Activated CD4-positive, alpha-beta T cell treated with anti-CD3 and anti-CD28 coated beads, Interleukin-10, Interleukin-2, amounts not matched to agents 100 ng/mL and 50 ng/mL, durations not matched to agents 16 hours and 8 hours (primary cell): ENCODE measurements at places on chromosomes 2 and 18.

DNA sequence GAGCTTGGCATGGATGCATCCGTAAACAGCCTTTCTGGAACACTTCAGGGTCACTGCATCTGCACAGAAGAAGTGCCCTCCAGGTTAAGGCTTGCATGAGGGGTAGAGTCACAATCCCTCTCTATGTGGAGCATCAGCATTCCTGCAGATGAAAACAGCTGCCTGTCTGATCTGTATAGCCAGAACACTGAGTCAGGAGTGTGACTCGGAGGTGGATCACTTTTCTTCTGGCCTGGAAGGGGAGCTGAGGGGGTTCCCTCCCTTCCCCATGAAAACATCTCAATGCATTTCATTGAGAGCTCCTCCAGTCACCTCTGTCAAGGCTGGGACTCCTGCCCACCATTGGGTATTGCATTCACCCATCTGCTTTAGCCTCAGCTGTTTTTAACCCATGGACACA lies 72.5 kb upstream of the SERPINE2 start:
- DNase-seq, result no peak

DNA sequence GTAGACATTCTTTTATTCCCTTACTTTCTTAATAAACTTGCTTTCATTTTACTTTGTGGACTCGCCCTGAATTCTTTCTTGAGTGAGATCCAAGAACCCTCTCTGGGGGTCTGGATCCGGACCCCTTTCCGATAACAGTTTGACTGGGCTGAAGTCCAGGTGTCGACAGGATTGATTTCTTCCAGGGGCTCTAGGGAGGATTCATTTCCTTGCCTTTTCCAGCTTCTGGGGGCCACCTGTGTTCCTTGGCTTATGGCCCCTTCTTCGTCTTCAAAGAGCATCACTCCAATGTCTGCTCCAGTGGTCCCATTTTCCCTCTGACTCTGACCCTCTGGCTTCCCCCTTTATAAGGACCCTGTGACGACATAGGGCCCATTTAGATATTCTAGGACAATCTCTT lies 67.5 kb downstream of the COPS8 start:
- DNase-seq, result no peak

DNA sequence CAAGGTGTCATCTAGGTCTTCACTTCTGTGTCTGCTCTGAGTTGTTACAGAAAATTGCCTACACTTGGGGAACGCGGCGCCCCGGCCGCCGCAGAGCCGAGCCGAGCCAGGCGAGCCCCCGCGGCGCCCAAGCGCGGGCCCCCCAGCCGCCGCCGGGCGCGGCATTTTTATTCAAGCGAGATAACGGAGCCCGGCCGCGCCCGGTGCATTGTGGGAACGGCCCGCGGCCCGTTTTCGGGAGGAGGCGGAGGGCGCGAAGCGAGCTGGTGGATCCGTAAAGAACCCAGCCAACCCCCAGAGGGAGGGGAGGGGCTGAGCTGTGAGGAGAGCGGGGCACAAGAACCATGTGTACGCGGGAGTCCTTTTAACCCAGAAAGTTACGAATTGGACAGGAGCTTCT lies 191.8 kb downstream of the FTCDNL1 start:
- DNase-seq, result peak; percentile 22

- DNase-seq, result no peak
Observed at GRCh38 chr2:233448220-233448559, 93.9 kb downstream of the DGKD start.

- no peak for DNase-seq
Observed at GRCh38 chr2:232534940-232535651, 4.4 kb upstream of the CHRNG start.

DNA sequence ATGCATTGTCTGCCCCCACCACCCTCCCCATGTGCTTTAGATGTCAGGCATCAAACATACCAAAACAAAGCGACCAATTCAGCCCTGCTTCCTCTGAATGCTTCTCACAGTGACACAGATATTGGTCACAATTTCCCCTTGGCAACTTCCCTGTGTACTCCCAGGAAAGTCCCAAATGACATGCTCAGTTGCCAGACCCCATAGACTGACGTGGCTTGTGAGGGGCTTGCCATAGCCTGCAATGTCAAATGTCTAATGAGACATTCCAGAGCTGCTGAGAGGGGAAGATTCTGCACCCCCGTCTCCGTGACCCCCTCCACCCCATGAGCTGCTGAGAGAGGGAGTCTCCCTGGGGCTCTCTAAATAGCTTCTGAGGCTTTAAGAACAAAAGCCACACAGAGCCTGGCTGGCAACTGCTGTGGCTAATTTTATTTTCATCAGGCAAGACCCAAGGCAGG lies 47.3 kb downstream of the RFTN2 start:
- no peak for DNase-seq

DNA sequence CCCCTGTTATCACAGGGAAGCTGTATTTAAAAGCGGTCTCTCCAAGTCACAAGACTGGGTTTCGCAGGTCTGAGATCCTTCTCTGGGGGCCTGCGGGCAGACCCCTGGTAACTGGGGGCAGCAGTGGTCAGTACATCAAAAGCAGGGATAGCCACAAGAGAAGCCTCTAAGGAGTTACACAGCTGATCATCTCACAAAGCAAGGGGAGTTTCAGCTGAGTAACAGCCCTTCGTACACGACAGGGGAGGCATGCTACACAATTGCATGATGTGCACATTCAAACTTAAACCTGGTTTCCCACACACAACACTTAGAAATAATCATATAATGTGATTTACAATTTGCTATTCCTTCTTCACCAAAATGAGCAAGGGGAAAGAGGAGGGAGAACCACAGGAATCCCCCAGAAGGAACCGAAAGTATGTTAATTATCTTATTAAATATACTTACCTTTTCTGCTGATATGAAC lies 87.5 kb downstream of the TMEM131 start:
- no peak for DNase-seq

GRCh38 chr2:118830881-118831280 lies 16.6 kb downstream of the EN1 start:
- DNase-seq, result no peak

DNA sequence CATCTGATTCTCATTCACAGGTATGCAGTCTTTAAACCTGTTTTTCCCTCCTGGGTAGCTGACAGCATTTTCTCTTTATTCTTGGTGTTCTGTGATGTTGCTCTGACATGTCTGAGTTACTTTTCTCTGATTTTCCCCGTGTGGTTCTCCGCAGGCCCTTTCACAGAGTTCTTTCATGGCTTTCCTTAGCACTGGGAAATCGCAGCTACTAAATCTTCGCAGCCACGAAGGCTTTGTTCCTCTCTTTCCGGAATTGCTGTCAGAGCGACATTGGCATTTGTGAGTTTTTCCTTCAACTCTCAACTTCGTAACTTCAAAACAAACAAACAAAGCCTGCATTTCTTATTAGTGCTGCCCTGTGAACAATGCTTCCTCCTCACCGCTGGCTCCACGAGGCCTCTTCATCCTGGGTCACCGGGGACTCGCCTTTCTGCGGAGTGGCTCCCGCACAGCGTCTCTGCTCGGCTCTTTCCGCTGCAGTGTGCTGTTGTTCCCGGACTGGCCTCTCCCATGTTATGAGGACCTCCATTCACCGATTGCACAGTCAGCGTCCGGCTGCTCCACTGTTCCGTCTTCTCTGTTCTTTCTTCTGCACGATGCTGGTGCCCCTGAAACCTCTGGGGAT lies 16.1 kb downstream of the COLEC11 start:
- DNase-seq, result no peak

DNA sequence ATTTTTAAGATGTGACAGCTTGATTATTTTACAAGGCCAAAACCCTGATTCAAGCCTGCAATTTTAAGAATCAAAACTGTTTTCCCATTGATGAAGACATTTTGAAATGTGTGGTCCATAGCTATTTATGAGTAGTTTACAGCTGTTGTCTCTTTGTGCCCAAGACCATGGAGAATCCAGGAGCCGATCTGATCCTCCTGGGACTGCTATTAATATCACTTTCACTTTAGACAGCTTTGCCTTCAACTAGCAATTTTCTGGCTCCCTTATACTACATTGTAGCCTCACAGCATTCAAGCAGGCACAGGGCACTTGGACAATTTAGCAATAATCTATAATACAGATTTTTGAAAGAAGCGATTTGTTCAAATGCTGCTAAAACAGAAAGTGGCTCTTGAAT lies 172.9 kb downstream of the SLC8A1 start:
- no peak for DNase-seq

DNA sequence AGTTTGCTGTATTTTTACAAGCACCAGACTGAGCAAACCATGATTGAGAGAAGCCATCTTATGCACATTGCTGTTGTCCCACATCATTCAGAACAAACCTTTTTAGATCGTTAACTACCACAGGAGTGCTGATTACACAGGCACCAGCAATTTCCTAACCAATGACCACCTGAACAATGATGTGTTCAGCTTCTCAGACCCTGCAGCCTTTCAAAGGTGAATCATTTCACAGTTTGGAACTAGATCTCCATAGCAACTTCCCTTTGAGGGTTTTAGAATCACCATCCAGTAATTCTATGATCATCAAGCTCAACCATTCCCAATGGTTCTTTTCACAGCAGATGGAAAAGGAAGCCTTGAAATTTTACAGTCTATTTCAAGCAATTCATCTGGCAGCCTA lies 71.4 kb downstream of the OLA1 start:
- DNase-seq, result no peak

DNA sequence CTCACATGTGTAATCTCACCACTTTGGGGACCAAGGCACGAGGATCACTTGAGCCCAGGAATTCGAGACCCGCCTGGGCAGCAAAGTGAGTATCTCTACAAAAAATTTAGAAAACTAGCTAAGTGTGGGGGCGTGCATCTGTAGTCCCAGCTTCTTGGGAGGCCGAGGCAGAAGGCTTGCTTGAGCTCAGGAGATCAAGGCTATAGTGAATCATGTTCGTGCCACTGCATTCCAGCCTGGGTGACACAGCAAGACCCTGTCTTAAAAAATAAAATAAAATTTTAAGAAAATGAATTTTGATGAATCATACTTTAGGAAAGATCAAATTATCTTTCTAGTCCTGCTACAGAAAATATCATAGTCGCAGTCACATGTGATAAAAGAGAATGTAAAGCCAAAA lies 46.9 kb downstream of the CABYR start:
- DNase-seq, result no peak
